ENCODE measurements at places on chromosomes 16 and 17.
A peak's percentile ranks its signal among the peaks of the same experiment; 100 is the strongest.

GRCh38 chr16:19968891-19969683 lies 84.4 kb upstream of the GPRC5B start:
- no peak for DNase-seq

- no peak for DNase-seq
Measured at GRCh38 chr17:51748749-51749604, 409.5 kb downstream of the CA10 start.

DNA sequence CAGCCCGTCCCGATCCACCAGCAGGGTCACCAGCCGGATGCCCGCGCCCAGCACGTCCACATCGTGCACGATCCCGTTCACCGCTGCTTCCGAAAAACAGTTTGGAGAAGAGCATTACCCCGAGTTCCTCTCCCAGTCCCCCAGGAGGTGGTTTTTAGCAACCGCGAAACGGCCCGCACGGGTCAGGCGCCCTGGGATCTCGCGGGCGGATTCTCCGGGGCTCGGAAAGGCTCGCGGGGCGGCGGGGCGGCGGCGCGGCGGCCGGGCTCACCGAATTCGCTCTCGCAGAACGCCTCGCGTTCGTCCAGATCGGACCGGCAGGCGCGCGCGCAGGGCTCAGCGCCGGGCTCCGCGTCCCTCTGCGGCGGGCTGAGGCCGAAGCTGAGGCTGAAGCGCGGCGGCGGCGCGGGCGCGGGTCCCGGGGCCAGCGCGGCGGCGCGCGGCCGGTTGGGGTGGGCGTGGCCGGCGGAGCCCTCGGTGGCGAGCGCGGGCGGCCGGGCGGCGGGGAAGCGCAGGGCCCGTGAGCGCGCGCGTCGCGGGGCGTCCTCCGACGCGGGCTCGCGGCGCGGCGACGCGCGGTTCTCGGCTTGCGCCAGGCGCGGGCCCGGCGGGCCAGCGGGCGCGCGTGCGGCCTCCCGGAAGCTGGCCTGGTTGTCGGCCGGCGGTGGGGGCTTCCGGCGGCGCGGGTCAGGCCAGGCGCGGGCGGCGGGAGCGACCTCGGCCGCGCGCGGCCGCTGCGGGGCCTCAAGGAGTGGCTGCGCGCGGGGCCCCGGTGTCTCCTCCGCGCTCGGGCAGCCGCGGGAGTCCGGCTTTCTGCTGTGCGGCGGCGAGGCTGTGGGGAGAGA lies 2.9 kb downstream of the C17orf58 start:
- DNase-seq: peak; percentile 79

DNA sequence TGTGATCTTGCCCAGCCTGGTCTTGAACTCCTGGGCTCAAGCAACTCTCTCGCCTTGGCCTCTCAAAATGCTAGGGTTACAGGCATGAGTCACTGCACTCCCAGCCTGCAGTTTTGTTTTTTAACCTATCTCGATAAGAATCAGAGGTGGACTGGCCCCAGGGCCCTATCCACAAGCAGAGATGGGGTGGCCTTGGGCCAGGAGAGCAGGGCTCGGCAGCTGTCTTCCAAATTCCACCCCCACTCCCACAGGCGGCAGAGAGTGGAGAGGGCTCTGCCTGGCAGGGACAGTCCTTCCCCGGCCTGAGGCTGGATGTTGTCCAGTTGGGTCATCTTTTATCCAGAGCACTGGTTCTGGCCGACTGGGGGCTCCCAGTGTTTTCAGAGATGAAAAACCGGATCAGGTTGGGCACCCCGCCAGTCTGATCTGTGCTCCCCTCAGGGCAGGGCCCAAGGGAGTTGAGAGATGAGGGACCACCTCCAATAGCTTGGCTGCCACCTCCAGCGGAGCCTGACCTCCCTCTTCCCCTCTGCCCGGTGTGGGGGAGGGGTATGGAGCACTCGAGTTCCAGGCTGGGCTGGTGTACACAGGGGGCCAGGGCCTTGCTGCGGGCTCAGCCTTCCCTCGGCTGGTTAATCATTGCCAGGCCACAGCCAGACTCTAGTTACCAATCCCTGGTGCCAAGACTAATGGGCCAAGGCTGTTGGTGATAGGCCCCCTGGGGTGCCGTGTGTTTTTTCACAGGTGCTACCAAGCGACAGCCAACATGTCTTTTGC lies 30.3 kb upstream of the MYO15B start:
- DNase-seq: no peak

- DNase-seq: no peak
Measured at GRCh38 chr16:52755396-52755795, 208.5 kb upstream of the TOX3 start.

DNA sequence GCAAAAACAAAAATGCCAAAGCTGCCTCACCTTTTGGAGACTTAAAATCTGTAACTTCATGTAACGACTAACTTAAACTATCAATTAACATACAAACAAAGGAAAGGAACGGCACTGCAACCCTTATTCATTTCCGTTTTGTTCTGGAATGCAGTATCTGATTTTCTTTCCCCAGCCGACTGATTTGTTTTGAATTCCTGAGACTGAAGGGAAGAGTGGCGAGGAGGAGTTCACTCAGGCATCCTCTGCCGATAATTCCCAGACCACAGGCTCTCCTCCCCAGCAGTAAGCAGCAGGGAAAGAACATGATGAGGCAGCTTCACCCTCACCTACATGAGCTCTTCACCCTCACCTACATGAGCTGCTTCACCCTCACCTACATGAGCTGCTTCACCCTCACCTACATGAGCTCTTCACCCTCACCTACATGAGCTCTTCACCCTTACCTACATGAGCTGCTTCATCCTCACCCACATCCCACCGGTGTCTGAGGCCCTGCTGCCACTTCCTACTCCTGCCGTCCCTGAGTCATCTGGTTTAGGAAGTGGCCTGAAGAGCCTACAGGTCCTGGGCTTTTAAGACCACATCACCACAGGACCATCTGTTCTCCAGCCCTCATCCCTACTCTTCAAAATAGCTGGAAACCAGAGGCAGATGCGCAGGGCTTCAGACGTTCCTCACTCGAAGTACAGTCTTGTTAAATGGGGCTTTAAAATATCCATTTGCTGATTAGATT lies 168.0 kb upstream of the RPH3AL start:
- no peak for DNase-seq

DNA sequence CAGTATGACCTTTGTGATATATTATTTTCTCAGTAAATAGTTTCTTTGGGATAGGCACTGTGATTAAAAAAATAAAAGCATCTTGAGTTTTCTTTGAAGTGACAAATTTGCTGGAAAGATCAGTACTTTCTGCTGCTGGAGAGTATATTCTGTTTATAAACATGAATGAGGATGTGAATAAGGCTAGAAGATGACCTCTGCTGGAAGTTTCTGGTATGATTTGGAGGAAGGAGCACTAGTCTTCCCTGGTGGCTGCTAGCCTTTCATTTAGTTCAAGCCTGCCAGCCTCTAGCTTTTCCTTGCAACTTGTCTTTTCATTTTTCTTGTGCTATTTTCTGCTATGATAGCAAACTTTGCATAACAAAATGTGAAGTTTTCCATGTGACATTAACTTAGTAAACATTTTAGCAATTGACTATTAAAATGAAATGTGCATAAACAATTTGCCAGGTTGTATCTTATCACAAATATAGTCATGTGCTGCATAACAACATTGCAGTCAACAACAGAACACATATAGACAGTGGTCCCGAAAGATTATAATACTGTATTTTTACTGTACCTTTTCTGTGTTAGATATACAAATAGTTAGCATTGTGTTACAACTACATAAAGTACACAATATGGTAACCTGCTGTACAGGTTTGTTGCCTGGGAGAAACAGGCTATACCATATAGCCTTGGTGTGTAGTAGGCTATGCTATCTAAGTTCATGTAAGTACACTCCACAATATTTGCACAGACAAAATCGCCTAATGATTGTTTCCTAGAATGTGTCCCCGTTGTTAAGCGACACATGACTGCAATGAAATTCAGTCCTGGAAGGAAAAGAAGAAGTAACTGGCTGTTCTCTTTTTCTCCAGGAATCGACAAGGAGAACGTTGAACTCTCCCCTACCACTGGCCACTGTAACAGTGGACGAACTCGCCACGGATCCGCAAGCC lies 18.1 kb upstream of the RAB11FIP4 start:
- DNase-seq: no peak

DNA sequence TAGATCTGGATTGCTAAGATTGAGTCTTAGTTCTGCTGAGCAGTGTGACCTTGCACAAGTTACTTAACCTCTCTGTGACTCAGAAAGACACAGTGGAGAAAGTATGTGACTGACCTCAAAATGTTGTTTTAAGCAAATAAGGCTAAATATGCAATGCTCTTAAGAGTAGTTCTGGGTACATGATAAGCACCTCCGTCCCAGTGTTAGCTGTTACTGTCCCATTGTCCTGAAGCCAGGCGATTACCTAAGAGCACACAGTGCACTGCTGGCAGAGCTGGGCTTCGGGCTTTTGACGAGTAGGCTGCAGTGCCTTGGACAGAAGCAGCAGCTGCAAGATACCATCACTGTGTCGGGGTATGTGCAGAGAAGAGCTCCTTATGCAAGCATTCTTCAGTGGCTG lies 32.7 kb upstream of the FOXF1 start:
- DNase-seq: no peak

DNA sequence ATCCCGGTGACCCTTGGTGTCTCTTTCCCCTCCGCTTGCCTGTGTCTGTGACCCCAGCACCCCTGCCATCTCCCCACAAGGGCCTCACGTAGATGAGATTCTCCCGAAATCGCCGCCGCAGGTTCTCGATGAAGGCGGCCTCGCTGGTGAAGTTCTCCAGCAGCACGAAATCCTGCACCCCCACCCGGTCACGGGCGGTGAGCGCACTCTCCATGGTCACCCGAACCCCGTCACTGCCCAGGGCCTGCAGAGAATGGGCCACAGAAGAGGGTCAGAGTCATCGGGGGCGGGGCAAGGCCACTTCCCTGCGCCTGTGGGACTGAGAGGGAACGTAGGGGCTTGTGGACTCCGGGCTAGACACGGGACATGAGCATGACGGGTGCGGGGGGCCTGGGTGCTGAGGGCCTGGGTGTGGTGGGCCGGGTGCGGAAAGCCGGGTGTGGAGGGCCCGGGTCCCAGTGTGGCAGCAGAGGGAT lies 8.4 kb downstream of the MYO1C start:
- no peak for DNase-seq

GRCh38 chr16:81848306-81848853 lies 69.3 kb downstream of the PLCG2 start:
- DNase-seq: no peak

DNA sequence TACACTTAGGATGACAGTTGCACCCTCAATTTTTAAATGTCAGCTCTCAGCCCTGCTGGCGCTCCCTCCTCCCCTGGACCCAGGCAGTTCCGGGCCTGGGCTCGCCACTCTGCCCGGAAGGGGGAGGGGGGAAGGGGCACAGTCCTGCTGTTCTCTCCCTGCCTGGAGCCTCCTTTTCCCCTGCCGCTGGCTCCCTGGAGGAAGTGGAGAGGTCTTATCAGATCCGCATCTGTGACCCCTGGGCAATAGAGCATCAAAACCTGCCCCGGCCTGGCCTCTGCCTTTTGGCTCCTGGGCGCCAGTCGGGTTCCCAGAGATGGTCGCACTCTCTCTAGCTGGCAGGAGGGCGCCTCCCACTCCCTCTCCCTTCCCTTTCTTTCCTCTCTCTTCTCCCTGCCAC lies 149.3 kb downstream of the IRF8 start:
- DNase-seq: no peak

DNA sequence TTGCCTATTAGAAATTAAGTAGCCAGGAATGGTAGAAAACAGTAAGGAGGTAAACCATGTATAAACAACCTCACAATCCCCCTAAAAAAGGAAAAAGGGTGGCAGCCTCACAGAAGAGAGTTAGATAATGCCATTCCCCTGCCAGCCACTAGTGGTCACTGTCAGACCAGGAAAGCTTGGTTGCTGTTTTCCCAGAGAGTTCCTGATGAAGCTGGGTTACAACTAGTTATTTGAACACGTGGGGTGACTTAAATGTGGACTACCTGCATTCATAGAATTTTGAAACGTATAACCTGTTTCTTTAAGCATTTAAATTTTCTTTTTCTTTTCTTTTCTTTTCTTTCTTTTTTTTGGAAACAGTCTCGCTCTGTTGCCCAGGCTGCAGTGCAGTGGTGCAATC lies 5.8 kb downstream of the GPRC5C start:
- no peak for DNase-seq

DNA sequence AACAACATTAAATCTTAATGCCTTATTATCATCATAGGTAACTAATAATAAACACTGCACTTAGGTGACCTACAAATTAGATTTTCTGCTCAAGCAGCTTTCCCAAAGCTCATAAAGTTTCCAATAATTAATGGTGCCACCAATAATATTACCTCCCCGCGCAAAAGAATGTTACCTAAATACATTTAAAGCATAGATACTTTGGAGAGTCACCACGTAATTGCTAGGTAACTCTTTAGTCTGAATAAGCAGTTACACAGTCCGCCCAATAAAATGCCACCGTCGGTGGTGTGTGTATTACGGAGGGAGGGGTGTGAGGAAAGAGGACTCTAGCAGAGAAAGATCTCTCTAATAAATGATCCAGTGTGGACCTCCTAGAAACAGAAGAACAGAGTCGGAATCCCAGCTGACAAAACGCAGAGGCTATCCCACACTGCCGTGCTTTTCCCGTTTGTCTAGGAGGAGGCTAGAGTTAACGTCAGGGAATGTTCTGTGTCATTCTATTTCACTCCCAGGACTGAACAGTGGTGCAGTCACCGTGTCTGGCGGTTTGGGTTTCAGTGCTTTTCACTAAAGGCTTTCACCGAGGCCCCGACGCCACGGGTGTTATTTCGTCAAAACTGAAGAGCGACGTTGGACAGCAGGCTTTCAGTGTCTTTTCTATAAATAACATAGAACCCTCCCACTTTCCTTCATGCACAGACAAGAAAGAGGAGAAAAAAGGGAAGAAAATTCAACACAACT lies 630 bp downstream of the RNFT1 start:
- peak; percentile 54 for DNase-seq

GRCh38 chr17:69471406-69471805 lies 56.9 kb downstream of the MAP2K6 start:
- DNase-seq: no peak

- no peak for DNase-seq
Measured at GRCh38 chr17:66032082-66032712, 159.7 kb downstream of the CEP112 start.

DNA sequence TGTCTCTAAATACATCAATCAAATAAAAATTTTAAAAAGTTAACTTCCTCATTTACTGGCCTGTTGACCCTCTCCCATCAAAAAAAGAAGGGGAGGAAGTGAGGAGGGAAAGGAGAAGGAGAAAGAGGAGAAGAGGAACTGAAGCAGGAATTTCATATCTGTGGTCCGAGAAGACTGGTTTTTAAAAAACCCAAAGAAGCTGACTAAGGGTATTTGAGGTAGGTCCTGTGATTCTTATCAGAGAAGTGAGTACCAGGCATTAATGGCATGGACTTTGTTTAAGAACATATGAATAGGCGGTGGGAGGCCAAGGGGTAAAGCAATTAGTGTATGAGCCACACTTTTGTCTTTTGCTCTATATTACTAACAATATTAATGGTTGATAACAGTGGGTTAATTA lies 2.0 kb downstream of the SLC46A1 start:
- no peak for DNase-seq

DNA sequence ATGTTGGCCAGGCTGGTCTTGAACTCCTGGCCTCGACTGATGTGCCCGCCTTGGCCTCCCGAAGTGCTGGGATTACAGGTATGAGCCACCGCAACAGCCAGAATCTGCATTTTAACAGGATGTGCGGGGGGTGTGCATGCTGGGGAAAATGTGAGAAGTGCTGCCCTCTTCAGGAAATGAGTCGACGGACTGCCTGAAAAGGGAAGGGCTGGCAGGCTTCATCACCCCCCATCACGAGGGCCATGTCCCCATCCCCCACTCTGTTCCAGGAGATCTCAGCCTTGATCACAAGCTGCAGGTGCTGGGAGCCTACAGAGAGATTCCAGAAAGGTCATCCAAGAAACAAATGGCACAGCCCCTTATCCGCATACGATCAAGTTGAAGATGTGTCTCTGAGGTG lies 195.3 kb upstream of the RPL38 start:
- DNase-seq: peak; percentile 21

Measured in stimulated activated naive CD8-positive, alpha-beta T cell treated with anti-CD3 and anti-CD28 coated beads, Interleukin-15, amount 100 ng/mL, for 72 hours (primary cell).